ENCODE measurements at places on chromosomes 12 and 14. TPM values are rescaled to one million over a fixed set of nuclear protein-coding genes. Genes with fewer than 3 reads are reported as not detected.

Gene SENP1
- total RNA-seq: 11.0 TPM

Gene FOXN4
- not detected for total RNA-seq

Gene DNAH10
- total RNA-seq: 0.46 TPM

Gene SPIC
- not detected for total RNA-seq

Gene PGF
- total RNA-seq: 27.8 TPM

Gene STAB2
- not detected for total RNA-seq

Gene MYH6
- total RNA-seq: not detected

Gene RERGL
- not detected for total RNA-seq

Gene TEDC1
- total RNA-seq: 3.2 TPM

Gene CLEC6A
- total RNA-seq: not detected

Gene RND1
- 0.26 TPM for total RNA-seq

Gene SIX1
- 4.6 TPM for total RNA-seq

Gene CFAP251
- 7.9 TPM for total RNA-seq

Gene TMTC2
- total RNA-seq: 17.1 TPM

Gene SERPINA1
- not detected for total RNA-seq

Gene GNG2
- total RNA-seq: 43.6 TPM

Data from smooth muscle cell of the pulmonary artery (primary cell).